Retinal pigment epithelial cell (primary cell): ENCODE measurements at places on chromosomes 12 and 14.

DNA sequence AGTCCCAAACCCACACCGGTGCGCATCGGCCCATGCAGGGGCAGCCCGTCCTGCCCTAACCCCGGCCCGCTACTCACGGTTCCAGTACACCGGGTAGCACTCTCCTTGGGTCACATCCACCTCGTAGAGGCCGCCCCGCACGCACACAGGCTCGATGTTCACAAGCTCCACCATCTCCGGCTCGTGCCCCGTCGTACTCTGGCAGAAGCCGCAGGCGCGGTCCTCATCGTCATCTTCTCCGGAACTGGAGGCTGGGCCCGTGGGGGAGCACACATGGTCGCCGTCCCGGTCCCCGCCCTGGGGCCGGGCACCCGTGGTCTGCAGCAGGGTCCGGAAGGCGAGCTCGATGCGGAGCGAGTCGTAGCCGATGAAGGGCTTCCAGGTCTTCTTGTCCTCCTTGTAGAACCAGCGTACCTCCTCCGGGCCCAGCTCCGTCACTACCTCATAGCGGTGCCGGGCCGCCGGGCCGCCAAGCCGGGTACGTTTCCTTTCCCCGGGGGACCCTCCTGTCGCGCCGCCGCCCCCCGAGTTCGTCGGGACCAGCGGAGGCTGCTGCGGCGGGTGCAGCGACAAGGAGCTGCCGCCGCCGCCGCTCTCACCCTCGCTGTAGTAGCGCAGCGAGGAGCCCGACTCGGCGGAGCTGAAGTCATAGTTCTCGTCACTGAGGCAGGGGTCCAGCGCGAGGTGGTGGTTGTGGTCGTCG lies 788 bp downstream of the DDHD1 start:
- peak; percentile 4 for DNase-seq

DNA sequence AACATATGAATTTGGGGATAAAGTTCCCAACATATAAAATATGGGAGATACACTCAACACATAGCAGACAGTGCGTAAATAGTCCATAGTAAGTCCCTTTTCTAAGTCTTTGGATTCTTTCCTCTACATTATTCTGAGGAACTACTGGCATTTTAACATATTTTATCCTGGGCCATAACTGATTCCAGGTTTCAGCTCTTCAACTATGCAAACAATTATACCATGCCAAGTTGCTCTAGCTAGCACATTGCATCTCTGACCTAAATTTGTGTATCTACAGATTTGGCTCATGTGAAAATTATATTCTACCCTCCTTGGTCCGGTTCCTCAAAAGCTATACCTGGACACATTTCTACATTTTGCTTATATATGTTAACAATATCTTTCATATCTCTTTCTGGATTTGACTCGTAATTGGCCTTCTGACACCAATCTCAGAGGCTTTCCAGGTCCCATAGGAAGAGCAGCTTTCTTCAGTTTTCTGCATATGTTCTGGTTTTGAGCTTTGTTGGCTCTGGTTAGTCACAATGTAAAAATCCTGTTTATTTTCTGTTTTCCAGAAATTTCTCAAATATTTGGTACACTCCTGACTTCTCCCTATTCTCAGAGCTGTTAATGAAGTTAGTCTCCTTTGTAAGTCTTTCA lies 305.4 kb downstream of the BMP4 start:
- no peak for DNase-seq

DNA sequence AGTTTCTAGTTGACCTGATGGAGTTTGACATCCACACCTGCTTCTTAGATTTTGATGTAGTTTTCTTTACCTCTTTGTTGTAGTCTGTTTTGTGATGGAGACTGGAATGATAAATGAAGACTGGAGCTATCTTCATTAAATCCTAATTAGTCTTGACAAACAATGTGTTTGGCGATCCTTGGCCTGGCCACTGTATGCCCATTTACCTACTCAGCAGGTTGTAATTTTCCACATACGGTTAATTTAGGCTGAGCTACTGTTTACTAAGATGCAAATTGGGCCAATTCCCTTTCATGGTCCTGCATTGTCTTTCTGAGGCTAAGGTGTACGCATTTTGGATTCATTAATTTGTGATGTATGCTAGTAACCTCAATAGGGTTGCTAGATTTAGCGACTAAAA lies at the start of gene TAS2R7:
TSS of gene TAS2R7 (minus strand) at position 41 of the 400 bp plus-strand sequence. CDS start 57 bp downstream, outside the sequence.
- no peak for DNase-seq

- DNase-seq: peak; percentile 63
Observed at GRCh38 chr12:14952299-14952921, 9.0 kb downstream of the ARHGDIB start.

GRCh38 chr14:65237941-65238340 lies 135.6 kb upstream of the MAX start:
- no peak for DNase-seq

- DNase-seq: no peak
Observed at GRCh38 chr14:22276913-22277816, 311.9 kb downstream of the DAD1 start.

DNA sequence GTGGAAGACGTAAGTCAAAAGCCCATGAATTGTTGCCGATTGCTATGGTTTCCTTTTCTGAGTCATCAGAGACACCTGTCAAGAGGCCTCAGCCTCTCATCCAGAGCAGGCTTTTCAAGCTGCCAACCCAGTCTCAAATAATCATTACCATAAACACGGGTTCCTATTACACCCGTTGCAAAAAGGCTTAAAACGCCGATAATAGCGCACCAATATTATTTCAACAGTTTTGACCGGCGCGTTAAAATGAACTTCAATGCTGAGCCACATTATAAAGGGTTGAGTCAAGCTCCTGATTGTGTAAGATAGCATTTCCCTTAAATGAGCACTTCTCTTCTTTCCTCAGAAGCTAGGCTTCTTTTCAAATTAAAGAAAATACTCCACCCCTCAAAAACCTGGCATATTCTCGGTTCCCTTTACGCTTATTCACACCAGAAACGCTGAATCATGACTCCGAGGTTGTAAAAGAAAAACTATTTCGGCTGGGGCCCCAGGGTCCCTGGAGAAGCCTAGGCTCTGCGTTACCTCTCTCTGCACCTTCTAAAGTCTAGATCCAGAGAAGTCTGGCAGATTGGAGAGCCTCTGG lies 1.4 kb downstream of the TMTC1 start:
- DNase-seq: peak; percentile 64

GRCh38 chr14:22300646-22301045 lies 288.4 kb downstream of the DAD1 start:
- DNase-seq: no peak

GRCh38 chr12:15146585-15146984 lies 74.6 kb downstream of the RERG start:
- no peak for DNase-seq

DNA sequence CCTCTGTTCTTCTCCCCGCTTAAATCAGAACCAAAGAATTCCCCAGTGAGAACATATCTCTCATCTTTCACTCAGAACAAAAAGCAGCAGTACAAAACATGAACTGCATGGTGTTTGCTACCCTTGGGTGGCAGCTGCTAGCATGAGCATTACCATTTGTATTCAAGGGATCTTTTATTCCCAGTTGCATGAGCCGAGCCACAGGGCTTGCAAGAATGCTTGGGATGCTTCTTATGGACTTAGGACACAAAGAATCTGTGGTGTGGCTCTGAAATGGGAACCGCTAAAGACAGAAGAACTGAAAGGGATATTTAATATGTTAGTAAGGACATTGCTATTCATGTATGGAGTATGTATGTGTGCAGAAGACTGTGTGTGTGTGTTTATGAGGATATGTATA lies 190.6 kb downstream of the TMX1 start:
- DNase-seq: no peak

DNA sequence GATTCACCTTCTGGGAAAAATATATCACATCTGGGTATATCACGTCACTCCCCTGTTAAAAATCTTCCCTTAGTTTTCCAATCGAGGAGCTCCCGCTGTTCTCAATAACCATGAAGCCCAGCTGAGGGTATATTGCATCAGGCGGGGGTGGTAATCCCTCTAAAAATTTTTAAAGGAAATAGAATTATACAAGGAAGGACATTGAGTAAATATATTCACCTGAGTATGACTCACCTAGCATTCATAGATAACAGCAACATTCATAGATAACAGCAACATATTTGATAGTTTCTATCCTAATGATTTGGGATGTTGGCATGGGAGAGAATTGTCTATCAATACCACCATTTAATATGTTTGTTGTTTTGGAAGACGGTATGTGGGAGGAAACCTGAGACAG lies 473.6 kb downstream of the RMST start:
- DNase-seq: no peak

DNA sequence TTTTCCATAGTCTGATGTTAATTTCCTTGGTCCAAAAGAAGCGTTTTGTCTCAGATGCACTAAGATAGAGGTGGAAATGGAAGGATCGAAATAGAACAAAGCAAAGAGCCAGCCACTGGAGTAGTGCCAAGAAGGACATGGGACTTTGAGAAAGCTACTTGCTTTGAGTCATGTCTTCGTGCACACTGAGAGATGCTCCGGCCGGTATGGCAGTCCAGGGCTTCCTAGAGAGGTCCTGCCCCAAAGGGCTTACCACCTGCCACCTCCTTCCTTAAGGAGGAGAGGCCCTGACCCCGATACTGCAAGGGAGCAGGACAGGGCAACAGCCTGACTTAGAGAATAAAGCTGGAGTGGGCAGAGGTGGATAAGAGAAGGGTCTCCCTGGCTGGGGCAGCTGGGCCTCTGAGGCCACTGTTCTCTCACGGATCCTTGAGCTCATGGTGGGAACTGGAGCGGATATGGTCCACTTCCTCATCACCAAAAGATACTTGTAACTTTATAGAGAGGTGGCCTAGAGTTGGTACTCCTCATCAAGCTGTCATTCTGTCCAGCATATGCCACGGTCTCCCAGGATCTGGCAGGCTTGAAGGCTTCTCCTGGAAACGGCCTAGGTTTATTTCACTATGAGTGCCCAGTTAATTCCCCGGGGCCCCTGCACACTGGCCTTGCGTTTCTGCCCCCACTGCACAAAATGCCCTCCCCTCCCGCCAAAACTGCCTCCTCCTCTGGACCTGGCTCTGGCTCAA lies 57.4 kb downstream of the FOXN3 start:
- no peak for DNase-seq

DNA sequence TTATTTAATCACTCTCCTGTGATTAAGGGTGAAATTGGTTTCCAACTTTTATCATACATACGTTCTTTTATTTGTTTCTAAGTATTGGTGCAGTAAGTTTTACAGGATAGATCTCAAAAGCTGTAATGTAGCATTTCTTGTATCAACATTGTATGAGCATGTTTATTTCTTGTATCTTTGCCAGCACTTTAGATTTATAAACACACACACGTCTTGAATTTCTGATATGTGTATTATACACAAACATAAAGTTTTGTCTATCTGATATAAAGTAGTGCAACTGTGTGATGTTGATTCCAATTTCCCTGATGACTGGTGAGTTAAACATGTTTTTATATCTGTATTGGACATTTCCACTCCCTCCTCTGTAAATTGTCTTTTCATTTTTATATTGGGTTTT lies 134.7 kb downstream of the NOVA1 start:
- no peak for DNase-seq

- no peak for DNase-seq
Observed at GRCh38 chr14:53953002-53953827, 3.4 kb downstream of the BMP4 start.

DNA sequence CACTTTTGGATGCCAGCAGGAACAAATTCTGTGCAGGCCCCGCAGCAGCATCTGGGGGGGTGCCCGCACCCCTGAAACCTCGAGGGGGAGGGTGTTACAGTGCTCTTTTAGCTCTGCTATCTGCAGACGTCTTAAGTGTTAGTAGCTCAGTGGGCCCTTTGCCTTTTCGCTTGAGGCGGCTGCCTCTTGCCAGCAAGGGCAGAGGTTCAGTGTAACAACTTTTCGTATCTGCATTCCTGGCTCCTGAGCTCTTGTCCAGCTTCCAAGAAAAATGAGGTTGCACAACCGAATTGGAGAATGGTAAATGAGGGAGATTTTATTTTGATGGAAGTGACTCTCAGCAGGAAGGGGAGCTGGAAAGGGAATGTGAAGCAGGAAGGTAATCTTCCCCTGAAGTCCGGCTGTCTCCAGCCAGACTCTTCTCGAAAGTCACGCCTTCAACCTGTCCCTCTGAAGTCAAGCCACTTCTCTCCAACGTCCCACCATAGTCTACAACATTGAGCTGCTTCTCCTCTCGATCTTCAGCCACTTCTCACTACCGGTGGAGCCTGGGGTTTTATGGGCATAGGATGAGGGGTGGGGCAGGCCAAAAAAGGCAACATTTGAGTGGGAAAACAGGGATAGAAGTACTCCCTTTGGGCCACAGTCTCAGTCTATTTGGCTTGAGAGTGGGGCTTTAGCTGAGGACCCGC lies 17.8 kb downstream of the TAS2R50 start:
- DNase-seq: peak; percentile 39

- no peak for DNase-seq
Observed at GRCh38 chr14:26926585-26926984, 328.8 kb upstream of the NOVA1 start.
